ENCODE measurements at places on chromosomes 4 and X.

DNA sequence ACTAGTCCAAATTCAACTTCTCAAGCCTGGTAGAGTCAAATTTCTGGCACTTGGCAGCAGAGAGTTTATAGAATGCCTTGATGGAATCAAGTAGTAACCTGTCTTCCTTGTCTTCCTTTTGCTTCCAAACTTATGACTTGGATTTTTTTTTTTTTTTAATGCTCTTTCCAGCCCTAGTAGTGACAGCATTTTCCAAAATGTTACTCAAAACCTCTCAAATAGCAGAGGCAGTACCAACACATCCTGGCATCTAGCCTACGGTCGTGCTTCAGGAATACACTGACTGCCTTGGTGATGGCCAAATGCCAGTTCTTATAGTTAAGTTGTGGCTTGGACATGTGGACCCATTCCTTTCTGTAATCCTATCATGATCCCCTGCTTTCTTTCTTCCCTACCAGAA is 46.0 kb downstream of the GALNT7 start:
- DNase-seq: no peak

- DNase-seq: no peak
Observed at GRCh38 chr4:20046179-20046578, 205.5 kb upstream of the SLIT2 start.

- no peak for DNase-seq
Observed at GRCh38 chr4:82624819-82625218, 63.0 kb upstream of the TMEM150C start.

GRCh38 chr4:156870131-156870530 is 101.5 kb downstream of the PDGFC start:
- DNase-seq: no peak

DNA sequence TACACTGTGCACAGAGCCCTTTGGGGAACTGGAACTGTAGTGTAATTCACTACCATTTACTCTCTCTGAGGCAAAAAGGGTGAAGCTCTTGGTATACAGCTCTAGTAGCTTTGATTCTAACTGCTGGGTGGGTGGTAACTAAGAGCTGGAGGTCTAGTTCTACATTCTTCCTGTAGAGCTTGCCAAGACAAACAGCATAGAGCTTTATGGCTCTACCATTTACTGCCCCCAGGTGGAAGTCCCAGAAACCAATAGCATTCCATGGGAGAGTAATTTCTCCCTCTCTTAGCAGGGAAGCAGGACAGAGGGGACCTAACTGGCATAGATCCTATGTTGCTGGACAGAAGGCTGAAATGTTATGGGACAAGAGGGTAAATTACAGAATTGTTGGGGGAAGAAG is 26.7 kb downstream of the HDAC8 start:
- no peak for DNase-seq

DNA sequence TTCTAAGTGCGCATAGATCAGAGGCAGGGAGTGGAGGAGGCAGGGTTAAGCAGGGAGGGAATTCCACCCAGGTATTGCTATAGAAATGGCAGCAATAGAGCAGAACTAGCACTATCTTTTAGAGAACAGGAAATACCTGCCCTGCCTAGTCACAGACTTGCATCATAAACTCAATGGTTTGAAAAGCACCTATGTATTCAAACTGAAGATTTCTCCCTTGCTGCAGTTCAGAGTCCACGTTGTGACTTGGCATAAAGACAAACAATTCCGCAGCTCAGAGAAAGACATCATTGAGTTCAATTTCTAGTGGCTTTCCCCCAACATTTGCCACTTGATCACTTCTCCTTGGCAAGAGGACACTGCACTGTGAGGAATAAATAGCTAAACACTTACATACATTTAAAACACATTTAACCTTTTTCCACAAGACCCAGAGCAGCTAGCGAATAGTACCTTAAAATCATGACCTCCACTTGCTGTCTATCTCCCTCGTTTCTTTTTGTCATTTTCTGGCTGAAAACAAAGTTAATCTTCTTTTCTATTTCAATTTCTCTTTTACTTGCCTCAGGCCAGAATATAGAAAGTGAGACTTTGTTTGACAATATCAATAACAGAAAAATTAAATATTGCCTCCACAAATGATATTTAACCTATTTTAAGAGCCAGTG is 42.4 kb downstream of the SLC7A11 start:
- no peak for DNase-seq

- no peak for DNase-seq
Observed at GRCh38 chrX:97704474-97704873, 820.8 kb downstream of the RPA4 start.

DNA sequence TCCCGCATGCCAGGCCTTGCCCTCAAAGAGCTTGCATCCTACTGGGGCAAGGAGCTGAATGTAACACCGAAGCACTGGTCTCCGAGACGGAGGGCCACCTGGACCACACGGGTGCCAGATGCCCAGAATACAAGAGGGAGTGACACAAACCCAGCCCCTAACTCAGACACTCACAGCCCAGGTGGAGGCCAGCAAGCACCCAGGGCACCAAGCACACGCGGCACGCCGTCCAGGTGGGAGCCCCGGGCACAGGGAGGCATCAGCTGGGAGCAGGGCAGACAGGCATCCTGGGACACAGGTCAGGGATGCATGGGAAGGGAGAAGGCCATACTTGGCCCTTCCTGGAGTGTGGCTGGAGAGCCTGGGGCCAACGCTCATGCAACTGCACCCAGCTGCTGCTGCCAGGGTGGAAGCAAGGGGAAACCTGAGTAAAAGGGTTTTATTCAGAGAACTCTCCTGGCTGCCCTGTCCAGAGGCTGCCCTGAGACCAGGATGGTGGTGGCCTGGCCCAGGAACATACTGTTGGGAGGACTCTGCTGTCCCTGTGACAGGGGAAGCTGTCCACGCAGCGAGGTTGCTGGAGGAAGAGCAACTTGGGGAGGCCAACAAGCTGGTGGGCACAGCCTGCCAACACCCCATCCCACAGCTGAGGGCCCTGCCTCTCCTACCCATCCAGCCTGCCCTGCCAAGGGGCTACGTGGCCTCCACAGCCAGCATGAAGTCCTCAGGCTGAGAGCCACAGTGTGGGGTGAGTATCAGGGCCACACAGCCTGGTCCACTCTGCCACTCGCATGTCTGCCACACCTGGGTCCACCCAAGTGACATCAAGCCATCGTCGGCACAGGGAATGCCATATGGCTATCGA is 22.2 kb upstream of the PPP2R2C start:
- no peak for DNase-seq

DNA sequence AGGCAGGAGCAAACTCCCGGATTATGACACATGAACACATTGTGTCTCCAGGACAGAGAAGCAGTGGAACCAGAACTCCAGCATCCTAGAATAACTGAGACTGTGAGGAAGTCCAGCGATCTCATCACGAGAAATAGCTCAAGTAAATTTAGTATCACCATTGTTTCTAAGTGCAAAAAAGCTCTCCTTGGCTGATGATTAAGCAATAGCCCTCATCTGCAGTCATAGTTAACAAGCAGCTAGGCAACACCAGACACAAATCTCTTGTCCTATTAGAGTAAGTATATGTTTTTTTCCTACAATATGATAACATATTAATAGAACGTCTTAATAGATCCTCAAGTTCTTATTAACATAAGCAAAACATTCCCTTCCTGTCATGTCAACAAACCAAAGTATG is 2.4 kb upstream of the CFAP299 start:
- DNase-seq: no peak

DNA sequence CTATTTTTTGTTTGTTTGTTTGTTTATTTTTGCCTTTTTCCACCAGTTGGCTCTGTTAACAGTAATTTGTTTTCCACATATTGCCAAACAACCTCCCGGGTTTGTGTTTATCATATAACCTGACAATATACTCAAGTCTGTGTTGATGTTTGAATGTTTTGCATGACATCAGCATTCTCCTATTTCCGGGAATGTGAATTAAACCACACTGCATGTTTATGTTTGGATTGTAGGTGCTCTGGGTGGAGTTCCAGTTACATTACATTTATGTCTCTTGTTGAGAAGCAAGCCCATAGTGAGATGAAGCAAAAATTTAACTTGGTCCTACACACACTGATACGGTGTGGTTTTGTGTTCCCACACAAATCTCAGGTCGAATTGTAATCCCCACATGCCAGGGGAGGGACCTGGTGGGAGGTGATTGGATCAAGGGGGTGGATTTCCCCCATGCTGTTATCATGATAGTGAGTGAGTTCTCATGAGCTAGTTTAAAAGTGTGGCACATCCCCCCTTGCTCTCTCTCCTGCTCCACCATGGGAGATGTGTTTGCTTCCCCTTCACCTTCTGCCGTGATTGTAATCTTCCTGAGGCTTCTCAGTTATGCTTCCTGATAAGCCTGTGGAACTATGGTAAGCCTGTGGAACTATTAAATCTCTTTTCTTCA is 54.4 kb upstream of the CLNK start:
- no peak for DNase-seq

GRCh38 chrX:12979616-12980015 is 4.7 kb downstream of the TMSB4X start:
- no peak for DNase-seq

- no peak for DNase-seq
Observed at GRCh38 chrX:14357314-14357713, 172.0 kb upstream of the GLRA2 start.

DNA sequence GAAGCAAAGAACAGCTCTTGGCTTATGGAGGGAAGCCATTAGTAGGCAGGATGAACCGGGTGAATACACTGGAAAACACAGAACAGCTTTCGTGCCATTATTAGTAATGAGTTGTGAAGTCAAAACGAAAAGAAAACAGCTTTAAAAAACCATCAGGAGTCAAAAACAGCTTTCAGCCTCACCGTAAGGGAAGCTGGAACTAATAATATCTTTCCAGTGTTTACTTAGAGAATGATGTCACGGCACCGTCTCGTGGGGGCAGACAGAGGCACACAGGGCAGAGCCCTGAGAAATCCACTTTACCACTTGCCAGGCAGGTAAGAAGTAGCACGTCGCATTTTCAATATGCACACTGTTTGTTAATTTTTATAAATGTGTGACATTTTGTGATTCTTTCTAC is 37.9 kb upstream of the HMX1 start:
- no peak for DNase-seq

DNA sequence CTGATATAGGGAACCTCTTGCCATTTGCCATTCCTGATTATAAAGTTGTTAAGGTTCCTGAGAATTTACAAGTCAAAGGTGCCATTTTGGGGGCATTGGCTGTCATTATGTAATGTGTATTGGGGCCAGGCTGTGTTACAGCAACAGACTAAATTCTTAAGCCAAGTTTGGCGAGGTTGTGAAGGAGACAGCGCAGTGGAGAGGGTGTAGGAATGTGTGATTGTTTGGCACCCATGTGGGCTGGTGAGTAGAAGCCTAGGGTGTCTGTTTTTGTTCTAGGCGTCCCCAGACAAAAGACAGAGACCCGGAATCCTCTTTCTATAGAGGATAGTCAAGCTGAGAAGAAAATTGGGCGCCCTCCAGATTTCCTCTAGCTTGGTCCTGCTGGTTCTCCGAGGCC is 2535.3 kb downstream of the PCDH7 start:
- DNase-seq: no peak

DNA sequence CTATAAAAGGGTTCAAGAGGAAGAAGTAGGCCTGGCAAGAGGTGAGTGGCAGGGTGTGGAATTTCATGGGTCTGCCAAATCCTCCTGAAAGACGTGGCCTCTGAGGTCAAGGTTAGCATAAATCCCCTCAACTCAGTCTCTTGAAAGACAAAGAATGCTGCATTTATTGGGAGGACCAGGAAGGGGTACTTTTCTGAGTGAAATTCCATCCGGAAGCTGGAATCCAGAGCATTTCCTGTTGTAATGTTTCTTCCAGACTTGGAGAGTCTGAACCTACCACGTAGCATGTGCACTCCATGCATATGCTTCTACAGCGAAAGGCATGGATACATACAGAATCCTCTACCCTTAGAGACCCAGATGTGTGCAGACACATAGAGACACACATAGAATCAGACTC is 13.4 kb upstream of the FGD1 start:
- DNase-seq: no peak

DNA sequence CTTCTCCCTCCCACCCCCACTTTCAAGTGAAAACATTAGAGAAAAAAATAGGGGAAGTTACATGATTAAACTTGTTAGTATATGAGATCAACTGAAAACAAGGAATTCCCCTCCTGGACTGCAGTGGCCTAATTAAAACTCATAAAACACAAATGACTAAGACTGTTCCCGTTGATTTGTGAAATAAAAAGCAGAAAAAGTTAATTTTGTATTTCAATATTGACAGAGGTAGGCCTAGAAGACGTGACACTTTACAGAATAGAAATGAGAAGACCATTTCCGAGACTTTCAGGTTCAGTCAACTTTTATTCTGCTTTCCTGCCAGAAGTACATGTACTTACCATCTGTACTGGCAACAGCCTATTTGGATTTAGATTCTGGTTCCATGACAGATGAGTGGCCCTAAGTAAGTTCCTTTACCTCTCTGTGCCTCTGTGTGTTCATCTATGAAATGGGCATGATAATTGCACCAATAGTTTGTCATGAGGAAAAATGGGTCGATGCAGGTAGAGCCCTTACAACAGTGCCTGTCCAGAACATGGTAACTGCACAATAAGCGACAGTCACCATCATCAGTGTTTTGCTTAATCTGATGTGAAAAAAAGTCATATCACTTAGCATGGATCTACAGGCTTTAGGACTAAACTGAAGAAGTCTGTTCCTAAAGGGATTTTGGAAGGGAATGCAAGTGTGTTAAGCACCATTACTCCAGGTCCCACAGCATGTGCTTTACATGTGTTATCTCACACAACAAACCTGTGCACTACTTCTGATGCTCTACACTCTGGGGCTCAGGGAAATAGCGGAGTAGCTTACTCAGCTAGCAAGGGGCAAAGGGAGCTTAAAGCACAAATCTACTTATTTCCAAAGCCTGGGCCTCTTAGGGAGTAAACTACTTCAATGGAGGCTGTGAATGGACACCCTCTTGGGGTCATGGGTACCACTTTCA is 562.3 kb upstream of the DIPK2B start:
- DNase-seq: peak; percentile 68

GRCh38 chr4:986879-987623 is at the start of gene IDUA:
IDUA (plus strand) TSS chr4:987044; CDS start chr4:987085, 41 bp downstream.
- DNase-seq: peak; percentile 65

DNA sequence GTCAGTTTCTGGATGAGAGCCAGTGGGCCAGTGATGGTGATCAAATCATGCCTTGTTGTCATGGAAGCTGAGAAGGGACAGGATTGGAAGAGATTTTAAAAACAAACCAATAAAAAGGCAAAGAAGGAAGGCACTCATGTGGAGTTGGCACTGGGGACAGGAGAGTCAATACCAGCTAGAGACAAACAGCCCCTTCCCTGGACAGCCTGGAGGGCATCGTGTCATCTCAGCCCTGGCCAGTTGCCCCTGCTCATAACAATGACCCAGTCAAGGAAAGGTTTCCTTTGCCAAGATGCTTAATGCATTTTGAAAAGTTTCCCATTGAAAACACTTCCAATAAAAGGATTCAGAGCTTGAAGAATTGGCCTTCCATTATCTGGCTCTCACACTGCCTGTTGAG is 55.5 kb downstream of the SCML1 start:
- DNase-seq: no peak

DNA sequence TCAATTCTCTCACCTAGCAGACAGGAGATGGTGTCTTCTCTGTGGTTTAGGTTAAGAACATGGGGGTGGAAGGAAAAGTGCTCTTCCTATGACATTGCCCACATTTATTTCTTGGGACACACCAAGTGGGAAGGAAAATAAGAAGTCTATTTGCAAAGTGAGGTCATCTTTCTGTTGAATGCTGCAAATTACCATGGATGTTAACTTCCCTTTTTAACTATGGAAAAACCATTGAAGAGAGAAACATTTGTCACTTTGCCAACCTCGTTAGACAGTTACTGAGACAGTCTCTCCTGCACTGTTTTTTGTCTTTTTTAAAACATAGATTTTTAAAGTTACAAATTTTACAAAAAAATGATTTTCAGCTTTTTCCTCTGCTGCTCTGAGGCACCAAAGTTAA is 72.8 kb upstream of the BEND4 start:
- DNase-seq: no peak

GRCh38 chr4:172688534-172688933 is 480.1 kb upstream of the GALNT7 start:
- no peak for DNase-seq
